ENCODE measurements at places on chromosomes 2 and 18.

- DNase-seq = no peak
Observed at GRCh38 chr18:63488160-63488559, 11.4 kb downstream of the SERPINB5 start.

GRCh38 chr18:30328839-30329238 lies 713.7 kb downstream of the DSC3 start:
- no peak for DNase-seq

GRCh38 chr2:81734981-81735380 lies 1430.4 kb upstream of the LRRTM1 start:
- no peak for DNase-seq

GRCh38 chr18:52054324-52054723 lies 285.7 kb upstream of the DCC start:
- DNase-seq = no peak

DNA sequence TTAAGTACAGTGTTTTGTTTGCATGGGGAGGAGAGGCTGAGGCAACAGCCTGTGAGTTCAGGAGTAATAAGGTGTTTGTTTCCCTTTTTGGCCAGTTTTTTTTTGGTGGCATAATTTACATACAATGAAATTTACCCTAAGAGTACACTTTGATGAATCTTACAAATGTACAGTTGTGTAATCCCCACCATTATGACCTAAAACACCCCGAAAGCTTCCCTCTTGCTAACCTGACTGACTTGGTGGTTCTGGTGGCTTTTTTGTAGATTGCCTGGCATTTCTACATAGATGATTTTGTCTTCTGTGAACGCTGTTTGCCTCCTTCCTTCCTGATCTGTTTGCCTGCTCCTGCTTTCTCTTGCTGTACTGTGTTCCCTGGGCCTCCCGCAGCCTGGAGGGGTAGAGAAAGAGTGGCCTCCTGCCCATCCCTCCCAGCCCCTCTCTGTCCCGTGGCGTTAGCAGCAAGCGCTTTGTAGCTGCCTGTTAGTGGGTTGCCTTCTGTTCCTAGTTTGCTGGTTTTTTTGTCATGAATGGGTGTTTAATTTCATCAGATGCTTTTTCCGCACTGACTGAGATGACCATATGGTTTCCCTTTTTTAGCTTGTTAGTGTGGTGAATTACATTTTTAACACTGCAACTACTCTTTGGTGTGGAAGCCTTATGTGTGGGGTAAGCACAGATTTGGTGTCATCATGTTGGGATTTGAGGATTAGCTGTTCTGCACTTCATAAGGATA lies 32.1 kb downstream of the ASAP2 start:
- DNase-seq = no peak

DNA sequence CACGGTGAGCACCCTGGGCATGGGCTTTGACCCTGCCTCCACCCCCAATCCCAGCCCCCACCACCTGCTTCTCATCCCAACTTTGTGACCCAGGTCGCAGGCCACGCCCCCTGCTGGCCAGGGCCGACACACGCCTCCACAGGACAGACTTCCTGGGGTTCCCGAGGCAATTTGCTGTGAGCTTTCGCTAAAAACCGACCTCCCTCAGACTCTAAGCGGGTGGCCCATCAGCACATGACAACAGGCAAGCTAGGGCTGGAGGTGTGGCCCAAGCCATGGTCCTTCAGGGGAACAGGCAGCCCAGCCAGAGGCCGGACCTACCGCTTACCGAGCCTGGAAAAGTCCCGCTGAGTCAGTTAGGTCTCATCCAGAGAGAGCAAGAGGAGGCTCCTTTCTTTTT lies 31.9 kb downstream of the C1QL2 start:
- DNase-seq = no peak

DNA sequence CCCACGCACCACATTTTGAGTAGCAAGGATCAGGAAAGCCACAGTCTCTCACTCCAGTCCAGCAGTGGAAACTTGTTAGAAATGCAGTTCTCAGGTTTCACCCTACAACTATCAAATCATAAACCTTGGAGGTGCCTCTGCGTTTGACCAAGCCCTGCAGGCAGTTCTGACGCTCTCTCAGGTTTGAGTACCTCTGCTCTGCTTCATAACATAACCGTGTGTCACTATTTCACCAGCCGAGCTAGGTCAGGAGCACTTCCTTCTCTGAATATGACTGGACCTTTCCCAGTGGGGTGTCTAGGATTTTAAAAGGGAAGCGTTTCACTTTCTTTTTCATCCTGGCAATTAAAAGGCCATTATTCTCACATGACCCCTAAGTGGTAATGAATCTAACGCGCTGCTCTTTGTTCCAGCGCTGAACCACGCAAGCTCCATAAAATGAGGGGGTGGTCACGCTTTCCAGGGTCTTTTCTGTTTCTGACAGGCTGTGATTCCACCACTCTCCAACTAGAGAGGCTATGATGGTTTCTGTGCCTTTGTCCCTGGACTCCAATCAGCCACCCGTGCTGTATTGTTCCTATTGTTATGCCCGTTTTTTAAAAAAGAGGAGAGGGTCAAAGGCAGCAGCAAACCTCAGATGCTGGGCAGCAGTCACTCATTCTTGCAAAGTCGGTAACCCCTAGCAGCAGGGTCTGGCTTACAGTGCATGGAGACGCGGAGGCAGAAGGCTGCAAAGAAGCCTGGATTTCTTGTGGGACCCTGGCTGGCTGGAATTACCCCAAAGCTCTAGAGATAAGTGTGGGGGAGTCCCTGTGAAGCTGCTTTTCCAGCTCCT lies 75.2 kb upstream of the CTNNA2 start:
- DNase-seq = no peak

DNA sequence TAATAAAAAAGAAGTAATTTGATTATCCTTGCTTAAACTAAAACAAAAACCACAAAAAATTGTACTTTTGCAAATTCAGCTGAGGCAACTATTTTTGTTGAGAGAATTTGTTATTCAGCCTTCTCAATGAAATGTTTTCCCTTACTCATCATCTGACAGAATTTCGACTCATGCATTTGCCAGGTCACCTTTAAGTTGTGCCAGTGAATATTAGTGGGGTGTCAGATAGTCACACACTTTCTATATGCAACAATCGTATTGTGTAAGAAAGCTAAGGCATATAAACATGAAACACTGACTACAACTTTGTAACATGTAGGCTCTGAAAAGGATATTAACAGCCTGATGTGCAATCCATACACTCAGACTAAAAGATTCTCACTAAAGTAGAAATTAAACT lies 1653.1 kb upstream of the SLC39A10 start:
- DNase-seq = no peak

DNA sequence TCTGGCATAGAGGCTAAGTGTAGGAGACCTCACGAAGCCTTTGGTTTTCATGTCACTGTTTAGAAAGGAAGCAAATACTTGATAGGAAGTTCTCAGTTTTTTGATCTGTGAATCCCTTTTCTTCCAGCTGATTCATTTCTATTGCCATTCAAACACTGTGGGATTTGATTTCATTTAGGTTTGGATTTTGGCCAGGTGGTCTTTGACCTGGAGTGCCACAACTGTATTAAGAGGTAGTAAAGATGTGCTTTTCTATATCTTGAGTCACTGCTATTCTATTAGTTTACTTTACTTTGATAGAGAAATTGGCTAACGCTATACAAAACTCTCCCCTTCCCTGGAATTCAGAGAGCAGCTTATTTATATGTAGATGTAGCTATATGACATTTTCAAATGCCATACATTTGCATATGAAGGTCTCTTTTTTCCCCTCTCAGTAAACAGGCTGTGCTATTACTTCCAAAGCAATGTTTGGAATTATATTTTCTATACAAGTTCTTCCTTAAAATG lies 132.4 kb upstream of the CAVIN2 start:
- no peak for DNase-seq

DNA sequence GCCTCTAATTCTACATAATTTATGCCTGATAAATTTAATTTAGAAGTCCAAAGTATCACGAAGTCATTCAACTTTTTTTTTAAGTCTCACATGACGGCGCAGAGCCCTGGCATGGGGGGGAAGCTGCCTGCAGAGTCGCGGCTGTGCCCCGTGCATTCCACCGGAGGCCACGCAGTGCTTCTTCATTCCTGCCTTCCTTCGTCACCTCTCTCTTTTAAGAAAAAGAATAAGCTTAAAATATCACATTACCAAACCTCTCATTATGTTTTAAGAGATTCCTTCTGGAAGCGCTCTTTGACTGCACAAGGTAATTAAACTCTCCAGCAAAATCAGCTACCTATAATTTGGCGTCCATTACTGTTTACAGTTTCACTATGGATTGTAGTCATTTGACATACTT lies 20.3 kb upstream of the KIDINS220 start:
- no peak for DNase-seq

DNA sequence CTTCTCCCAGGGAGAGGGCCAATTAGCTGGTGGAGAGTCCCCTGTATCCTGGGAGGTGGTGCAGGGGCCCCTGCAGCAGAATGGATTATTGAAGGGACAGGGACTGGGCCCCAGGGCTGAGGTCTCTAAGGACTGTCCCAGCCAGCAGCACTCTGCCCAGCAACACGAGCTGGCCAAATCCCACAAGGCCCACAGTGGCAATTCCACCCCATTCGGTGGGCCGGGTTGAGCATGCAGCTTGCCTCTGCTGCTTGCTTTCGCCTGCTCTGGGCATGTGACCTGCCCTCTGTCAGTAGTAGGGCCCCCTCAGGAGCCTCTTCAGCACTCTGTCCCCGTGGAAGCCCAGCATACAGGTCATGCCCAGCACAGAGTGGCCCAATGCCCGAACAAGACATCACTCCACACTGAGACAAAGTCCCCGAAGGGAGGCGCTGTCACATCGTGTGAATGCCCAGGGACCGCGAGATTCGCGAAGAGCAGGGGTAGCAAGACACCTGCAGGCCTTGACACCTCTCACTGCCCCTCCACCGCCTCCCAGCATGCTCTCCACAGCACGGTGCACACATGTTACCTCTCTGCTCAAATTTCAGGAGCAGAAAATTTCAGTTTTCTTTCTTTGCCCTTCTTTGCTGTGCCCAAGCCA lies 65.4 kb downstream of the CRACDL start:
- no peak for DNase-seq

GRCh38 chr2:235594041-235594440 lies 100.2 kb downstream of the AGAP1 start:
- DNase-seq = no peak

GRCh38 chr2:183998797-183999190 lies 599.5 kb upstream of the ZNF804A start:
- no peak for DNase-seq

- DNase-seq = no peak
Observed at GRCh38 chr2:190782264-190782663, 98.4 kb upstream of the GLS start.

DNA sequence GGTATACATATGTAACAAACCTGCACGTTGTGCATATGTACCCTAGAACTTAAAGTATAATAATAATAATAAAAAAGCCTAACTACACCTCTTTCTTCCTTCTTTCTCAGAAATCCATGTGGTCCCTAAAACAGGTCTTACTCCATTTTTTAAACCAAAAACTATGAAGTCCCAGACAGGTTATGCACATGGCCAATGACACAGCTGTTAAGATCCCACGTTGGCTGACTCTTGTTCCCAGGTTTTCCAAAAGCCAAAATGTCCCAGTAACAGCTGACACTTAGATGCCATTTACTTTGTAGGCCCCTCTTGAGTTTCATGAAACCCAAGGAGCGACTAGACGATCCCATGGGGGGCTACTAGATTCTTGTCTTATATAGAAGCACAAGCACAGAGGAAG lies 97.0 kb downstream of the KCNF1 start:
- DNase-seq = no peak

GRCh38 chr2:155689791-155690190 lies 642.7 kb downstream of the NR4A2 start:
- no peak for DNase-seq

DNA sequence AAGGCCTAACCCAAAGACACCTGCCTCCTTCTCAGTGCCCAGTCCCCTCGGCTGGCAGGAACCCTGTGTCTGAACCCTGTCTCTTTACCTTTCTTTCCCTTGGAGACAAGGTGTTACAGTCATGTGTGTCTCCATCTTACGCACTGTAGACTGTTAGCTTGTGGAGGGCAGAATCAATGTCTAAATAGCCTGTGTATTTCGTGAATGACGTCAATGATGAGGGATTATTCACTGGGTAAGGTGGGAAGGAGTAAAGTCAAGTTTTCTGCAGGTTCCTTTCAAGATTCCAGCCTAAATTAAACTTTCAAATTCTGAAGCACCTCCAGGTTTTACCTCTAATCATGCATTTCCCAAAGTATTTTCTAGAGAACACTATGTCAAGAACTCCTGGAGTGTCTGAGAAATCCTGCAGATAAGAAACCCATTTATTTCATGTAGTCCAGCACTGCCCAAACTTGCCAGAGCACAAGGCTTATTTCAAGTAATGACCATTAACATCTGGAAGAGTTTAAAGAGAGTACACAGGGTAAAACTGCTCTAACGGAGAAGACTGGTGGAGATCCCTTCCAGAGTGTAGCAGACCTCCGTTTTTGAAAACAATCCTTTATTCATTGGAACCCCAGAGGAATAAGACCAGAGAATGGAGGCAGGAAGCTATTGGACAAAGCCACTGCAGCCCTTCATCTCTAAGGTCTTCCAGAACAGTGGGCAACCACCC lies 72.8 kb downstream of the KCNF1 start:
- DNase-seq = no peak

- no peak for DNase-seq
Observed at GRCh38 chr2:60998628-60999545, 18.6 kb upstream of the PEX13 start.

- DNase-seq = no peak
Observed at GRCh38 chr2:127037476-127037875, 69.5 kb downstream of the BIN1 start.

GRCh38 chr18:62637807-62638687 lies 77.3 kb upstream of the PHLPP1 start:
- DNase-seq = no peak

GRCh38 chr2:126828051-126828450 lies 70.6 kb upstream of the TEX51 start:
- DNase-seq = no peak

- no peak for DNase-seq
Observed at GRCh38 chr2:33488178-33488690, 11.8 kb downstream of the RASGRP3 start.

GRCh38 chr2:68769586-68770270 lies 35.1 kb downstream of the ARHGAP25 start:
- no peak for DNase-seq

- no peak for DNase-seq
Observed at GRCh38 chr2:77954931-77955330, 432.8 kb upstream of the LRRTM4 start.

- DNase-seq = no peak
Observed at GRCh38 chr2:60586081-60586480, 32.6 kb upstream of the BCL11A start.

- DNase-seq = no peak
Observed at GRCh38 chr2:111042772-111043771, 77.6 kb upstream of the BCL2L11 start.
